ENCODE measurements at places on chromosomes 12 and 14. TPM values are rescaled to one million over a fixed set of nuclear protein-coding genes. Genes with fewer than 3 reads are reported as not detected.
A peak's percentile ranks its signal among the peaks of the same experiment; 100 is the strongest.

Gene SRSF5
- 565 TPM for polyA plus RNA-seq

Gene OTOGL
- 0.22 TPM for polyA plus RNA-seq

Gene ABHD12B
- polyA plus RNA-seq: 0.52 TPM

Gene TAS2R42
- 0.06 TPM for polyA plus RNA-seq

Gene IL22
- polyA plus RNA-seq: not detected

Gene RPGRIP1
- polyA plus RNA-seq: 0.49 TPM

- peak; percentile 85 for DNase-seq
Measured at GRCh38 chr14:75454963-75455546, 27.2 kb downstream of the JDP2 start.

DNA sequence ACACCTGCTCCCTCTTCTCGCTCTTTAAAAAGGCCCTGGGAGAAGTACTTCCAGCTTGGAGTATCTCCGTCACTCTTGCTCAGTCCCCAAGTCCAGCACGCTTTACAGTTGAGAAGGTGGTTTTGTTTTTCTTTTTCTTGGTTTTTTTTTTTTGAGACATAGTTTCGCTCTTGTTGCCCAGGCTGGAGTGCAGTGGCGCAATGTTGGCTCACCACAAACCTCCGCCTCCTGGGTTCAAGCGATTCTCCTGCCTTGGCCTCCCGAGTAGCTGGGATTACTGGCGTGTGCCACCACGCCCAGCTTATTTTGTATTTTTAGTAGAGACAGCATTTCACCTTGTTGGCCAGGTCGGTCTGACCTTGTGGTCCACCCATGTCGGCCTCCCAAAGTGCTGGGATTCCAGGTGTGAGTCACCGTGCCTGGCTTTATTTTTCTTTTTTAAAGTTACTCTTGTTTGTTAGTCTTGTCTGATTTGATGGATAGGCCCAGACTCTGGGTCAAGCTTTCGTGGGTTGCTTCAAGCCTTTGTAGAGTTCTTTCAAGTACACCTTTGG lies 1.9 kb downstream of the TDRD9 start:
- no peak for DNase-seq

DNA sequence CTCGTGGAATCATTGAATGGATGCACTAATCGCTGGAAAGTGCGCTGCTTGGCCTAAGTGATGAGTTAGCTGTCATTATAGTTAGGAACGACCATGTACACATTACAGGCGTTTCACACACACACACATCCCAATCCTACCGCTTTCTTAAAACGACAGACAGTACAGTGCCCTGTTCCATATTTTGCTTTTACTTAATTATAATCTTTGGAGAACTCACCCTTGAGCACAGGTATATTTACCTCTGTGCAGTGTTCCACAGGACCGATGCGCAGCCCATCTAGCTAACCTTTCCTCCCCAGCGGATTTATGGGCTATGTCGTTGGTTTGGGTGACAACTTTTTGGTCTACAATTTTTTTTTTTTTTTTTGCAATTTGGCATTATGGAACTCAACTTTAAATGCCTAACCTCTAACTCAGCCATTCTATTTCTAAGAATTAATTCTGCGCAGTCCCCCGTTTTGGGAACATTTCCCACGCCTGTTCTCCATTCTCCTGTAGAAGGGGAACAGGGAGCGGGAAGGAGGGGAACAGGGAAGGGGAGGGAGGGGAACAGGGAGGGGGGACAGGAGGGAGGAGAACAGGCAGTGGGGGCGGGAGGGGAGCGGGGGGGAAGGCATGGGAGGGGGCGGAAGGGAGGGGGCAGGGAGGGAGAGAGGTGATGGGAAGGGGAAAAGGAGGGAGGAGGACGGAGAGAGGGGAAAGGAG lies 663 bp upstream of the ULK1 start:
- DNase-seq: no peak

Measured in large intestine (tissue), 12 donors.